Naive thymus-derived CD4-positive, alpha-beta T cell (primary cell): ENCODE measurements at places on chromosomes 12 and 14. TPM values are rescaled to one million over a fixed set of nuclear protein-coding genes. Genes with fewer than 3 reads are reported as not detected.

DNA sequence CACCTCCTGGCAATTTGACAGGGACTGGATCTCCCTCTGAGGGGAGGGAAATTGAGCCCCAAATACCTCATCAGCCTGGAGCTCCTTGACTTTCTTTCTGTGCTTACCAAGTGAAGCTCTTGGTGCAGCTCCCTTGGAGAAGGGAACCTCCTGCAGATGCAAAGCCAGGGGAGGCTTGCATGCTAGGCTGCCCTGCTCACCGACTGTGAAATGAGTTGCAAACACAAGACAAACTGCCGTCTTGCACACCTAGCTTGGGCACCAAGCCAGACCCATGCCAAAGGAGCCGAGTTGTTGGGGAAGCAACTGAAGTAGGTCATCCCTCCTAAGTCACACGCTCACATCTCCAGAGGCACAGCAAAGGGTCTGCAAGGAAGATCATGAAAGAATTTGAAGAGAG is 95.2 kb downstream of the GTF2A1 start:
- no peak for DNase-seq

- DNase-seq, result no peak
Measured at GRCh38 chr12:126676434-126676833, 1590.5 kb upstream of the TMEM132C start.

DNA sequence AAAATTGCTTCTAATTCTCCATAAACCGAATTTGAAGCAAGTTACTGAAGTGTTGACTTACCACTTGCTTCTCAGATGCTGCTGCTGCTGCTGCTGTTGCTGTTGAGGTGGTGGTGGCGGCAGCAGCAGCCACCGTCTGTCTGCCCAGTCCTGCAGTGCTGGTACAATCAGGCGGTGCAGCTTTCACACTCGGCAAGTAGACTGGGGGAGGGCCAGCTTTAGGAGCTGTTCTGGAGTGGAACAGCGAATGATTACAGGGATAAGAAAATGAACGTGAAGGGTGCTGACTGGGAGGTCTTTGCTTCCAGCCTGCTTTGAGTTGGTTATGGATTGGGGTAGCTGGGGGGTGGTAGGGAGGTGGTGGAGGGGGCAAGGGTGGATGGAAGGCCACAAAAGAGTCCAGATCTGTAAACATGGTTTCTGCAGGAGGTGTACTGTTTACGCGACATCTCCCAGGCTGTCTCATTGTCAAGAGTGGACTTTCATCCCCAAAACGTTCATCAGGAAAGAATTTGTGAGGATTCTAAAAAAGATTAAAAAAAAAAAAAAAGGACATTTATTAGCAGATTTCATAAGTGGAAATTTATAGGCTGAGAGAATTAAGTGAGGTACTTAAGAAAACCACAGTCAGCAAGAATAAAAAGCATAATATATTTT is 38.8 kb downstream of the UBR7 start:
- DNase-seq, result no peak

- DNase-seq, result no peak
Measured at GRCh38 chr14:68367536-68367935, 425.3 kb downstream of the ZFP36L1 start.

- no peak for DNase-seq
Measured at GRCh38 chr12:55706568-55707218, 1.0 kb downstream of the ITGA7 start.

The CLMN gene
- total RNA-seq, result 0.70 and 0.71 TPM in 2 replicates

The DIO3 gene
- total RNA-seq, result not detected

The TCL1B gene
- total RNA-seq, result not detected in 2 replicates

The FAM90A1 gene
- 0.15 TPM in 1 of 2 replicates, not detected in the other for total RNA-seq

The GNB3 gene
- 1.8 TPM for total RNA-seq

The CKB gene
- total RNA-seq, result 1.4 TPM
